NCI-H1048 (cell line): ENCODE measurements at places on chromosomes 11 and 22.

DNA sequence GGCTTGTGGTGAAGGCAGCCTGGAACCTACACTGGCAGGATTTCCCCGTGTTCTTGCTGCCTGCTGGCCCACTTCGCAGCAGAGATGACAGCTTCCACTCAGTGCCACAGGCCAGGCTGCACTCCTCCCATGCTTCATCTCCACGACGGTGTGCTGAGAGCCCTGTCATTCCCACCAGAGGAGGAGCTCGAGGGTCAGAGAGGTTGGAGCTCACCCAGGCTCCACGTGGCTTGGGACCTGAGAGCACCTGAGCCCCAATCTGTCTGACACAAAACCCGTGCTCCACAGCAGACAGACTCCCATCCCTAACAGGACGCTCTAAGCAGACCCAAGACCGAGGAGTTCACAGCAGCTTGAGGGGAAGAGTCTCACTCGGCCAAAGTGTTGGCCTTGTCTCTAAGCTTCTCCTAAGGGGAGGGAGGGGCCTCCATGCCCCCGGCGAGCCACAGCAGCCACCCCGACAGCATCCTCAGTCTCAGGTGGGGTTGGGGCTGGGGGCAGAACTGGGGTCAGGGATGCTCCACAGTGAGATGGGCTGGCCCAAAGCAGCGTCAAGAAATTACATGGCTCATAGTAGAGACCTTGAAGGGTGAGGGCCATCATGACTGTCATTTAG, 10.7 kb downstream of the LRFN4 start:
- DNase-seq = no peak

- no peak for DNase-seq
These were observed 78.9 kb downstream of the SFI1 start for GRCh38 chr22:31575190-31575589.

GRCh38 chr11:115325523-115325922, 178.7 kb downstream of the CADM1 start:
- DNase-seq = no peak

GRCh38 chr11:85772695-85773094, 38.2 kb downstream of the SYTL2 start:
- DNase-seq = no peak

- DNase-seq = no peak
These were observed 549.9 kb upstream of the CCDC90B start for GRCh38 chr11:83836065-83836464.

- no peak for DNase-seq
These were observed 45.5 kb downstream of the PACSIN2 start for GRCh38 chr22:42969348-42969975.

DNA sequence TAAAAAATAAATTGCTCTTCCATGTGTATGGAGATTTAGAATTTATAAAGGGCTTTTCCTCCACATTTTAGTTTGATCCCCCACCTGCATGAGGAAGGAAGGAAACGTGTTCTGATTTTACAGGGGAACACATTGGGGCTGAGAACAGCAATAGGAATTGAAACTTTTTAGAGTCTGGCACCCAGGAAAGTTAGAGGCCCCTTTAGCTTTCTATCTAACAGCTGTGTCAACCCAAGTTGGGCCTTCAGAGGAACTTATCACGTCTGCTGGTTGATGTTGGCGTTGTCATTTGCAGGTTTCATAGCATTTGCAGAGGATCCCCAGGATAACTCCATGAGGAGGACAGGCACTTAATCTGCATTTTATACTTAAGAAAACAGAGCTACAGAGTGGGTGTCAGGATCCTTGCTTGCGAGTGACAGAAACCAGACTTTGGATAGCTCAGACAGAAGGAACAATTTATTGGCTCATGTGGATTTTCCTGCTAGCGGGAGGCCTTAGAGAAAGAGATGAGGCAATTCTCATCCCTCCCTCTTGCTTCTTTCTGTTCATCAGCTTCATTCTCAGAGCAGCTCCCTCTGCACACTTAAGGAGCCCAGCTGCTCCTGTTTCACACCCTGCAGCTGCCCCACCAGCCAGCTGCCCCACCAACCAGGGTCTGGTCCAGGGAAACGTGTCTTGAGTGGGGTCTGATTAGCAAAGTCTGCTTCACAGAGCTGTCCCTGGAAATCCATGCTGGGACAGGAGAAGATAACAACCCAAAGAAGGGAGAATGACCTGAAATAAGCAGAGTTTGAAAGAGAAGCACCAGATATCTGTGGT, 92.5 kb upstream of the OR4B1 start:
- DNase-seq = no peak

GRCh38 chr11:44885065-44885810, 65.4 kb downstream of the TP53I11 start:
- no peak for DNase-seq

DNA sequence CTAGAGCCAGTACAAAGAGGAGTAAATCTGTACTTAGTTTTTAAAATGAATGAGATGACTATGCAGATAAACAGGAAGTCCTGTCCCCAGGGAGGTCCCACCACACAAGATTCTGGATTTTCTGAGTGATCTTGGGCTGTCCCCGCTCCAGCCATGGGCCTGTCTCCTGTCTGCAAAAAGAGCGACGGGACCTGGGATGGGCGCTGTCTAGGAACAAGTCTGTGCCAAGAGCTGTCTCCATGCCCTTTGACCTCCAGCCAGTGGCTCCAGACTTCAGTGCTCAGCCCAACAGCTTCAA, 6.0 kb downstream of the CSNK1E start:
- no peak for DNase-seq

DNA sequence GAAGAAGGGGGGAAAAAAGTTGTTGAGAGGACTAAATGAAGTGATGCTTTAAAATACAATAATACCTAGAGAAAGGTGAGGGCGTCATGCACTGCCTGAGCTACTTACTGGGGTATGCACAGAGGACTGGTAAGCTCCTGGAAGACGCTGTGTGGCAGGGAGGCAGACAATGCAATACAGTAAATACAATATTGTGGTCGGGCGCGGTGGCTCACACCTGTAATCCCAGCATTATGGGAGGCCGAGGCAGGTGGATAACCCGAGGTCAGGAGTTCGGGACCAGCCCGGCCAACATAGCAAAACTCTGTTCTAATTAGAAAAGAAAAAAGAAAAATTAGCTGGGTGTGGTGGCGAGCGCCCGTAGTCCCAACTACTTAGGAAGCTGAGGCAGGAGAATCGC, 683 bp upstream of the SYTL2 start:
- DNase-seq = no peak

- no peak for DNase-seq
These were observed 62.0 kb upstream of the PTPRJ start for GRCh38 chr11:47918370-47918690.

DNA sequence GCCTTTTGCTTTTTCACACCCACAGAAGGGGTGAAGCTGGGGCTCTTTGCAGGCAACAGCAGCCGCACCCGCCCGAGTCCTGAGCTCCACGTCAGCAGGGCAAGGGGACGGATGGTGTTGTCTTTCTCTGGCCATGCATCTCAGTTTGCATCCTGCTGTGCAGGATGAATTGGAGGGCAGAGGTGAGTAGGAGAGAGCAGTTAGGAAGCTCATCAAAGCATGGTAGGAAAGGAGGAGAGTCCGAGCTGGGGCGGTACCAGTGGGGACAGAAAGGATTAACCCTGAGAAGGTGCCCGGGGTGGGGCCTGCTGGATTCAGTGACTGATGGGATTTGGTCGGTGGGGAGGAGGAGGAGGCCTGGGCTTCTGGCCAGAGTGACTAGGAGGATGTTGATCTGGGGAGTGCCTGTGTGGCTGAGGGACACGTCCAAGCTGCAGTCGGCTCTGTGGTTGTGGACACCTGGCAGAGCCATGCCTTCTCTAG, 14.6 kb downstream of the FAM83F start:
- DNase-seq = no peak

- no peak for DNase-seq
These were observed 99.2 kb downstream of the BBOX1 start for GRCh38 chr11:27139742-27140367.

GRCh38 chr11:60841797-60842667, at the start of gene CCDC86:
Gene CCDC86, plus strand, starts transcription at chr11:60842113. Its CDS starts 12 bp downstream, at chr11:60842125.
- peak; percentile 82 for DNase-seq

DNA sequence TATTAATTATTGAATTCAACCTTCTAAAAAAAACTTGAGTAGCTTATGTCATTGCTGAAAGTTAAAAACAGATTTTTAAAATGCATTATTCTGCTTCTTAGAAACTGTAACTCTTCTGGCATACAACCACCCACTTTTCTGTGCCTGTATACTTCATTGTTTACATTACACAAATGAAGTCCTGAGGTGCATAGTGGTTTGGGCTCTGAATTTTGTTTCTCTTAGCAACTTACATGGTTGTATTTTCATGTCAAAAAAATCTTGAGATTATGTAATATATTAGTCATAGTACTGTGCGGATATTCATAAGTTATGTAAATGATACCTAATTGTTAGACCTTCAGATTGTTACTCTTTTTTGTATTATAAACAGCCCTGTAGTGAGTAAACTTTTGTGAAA, 12.2 kb downstream of the SC5D start:
- DNase-seq = no peak

DNA sequence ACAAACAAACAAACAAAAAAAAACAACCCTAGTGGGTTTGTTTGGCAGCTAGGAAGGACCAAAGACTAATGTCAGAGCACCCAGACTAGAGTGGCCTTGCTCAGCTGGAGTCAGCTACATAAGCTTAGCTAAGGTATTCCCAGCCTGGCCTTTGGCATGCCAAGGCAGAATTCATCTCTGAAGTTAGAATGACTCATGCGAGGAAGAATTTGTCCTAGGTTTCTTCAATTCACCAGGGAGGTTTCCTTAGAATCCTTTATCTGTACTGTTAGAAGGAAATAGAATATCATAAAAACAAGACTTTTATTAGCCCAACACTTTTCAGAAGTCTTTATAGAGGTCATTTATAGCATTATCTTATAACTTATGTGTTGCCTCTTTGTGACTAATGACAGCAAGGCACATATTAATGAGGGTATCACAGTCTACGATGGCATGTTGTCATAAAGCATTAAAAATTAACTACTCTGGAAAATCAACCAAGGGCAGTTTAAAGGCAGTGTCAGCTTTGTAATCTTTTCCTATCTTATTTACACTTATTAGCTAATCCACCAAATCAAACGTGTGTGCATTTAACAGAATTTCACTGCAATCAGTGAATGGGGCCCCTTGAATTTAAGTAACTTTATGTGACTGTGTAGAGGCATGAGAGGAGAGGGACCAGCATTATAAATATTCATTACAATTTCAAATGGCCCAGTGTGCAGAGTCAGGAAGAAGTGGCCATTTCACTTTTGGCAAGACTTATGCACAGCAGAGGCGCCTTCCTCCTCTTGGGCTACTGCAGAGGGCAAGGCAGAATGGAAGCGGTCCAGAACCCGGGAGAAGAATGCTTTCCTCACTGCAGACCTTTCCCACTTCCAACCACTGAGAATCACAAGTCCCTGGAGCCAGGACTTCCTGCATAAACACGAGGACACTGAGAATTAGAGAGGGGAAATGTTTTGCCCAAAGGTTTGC, 36.3 kb downstream of the SLC5A1 start:
- no peak for DNase-seq

GRCh38 chr11:7536100-7536499, 22.3 kb downstream of the PPFIBP2 start:
- no peak for DNase-seq

GRCh38 chr11:29093416-29094120, 923.3 kb downstream of the KCNA4 start:
- no peak for DNase-seq

- no peak for DNase-seq
These were observed 332.4 kb downstream of the TBC1D22A start for GRCh38 chr22:47094861-47095330.

DNA sequence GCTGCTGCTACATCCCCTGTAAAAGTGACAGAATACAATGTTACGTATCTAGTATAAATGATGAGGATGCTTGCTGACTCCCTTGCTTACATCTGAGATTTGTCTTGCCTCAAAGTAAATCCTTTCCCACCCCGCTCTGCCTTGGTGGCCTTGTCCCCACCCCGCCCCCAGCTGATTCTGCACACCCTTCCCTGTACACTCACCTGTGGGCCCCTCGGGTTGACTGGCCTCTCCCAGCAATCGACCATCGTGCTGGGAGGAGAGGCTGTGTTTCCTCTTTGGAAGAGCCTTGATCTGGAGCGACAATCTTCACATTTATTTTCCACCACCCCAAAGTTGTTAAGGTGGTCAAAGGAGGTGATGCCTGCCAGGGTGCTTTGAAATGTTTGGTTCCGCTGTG, 249.4 kb downstream of the TBC1D22A start:
- DNase-seq = no peak

GRCh38 chr11:114230031-114230704, 66.0 kb upstream of the NNMT start:
- DNase-seq = no peak

DNA sequence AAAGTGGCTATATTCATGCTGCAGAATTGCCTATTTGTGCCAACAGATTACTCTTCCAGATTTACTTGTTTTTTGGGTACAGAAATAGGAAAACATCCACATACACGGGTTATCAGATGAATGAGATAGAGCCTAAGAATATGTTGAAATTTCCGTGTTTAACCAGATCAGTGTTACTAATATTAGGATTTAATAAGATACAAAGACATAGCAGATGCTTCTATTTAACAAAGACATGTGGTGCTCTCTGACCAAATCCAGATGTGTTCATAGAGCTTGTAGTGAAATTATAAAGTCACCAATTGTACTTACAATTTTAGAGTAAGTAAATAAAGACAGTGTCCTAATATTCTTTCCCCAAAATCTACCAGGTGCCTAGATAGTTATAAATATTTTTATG, 208.0 kb downstream of the CASP12 start:
- no peak for DNase-seq

GRCh38 chr11:131998020-131998419, 627.6 kb downstream of the NTM start:
- DNase-seq = no peak

DNA sequence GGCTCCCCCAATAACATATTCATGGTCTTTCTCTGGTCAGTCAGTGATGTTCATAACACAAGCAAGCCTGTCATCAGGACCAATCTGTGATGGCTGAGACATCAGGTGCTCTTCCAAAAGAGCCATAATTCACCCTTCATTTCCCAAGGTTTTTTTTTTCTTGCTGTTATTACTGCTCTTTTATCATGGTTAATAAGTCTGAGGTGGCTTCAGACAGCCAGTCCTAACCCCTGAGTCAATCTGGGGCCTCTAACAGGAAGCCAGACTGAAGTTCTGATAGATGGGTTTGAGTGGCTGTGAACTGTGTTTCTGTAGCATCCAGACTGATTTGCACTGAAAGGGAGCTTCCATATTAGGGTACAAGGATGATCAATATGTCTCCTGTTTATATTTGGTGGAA, 8.8 kb downstream of the EHF start:
- DNase-seq = no peak

- DNase-seq = no peak
These were observed 276.8 kb upstream of the SESN3 start for GRCh38 chr11:95507794-95508193.

- DNase-seq = no peak
These were observed 54.4 kb downstream of the COMMD9 start for GRCh38 chr11:36234825-36235224.

DNA sequence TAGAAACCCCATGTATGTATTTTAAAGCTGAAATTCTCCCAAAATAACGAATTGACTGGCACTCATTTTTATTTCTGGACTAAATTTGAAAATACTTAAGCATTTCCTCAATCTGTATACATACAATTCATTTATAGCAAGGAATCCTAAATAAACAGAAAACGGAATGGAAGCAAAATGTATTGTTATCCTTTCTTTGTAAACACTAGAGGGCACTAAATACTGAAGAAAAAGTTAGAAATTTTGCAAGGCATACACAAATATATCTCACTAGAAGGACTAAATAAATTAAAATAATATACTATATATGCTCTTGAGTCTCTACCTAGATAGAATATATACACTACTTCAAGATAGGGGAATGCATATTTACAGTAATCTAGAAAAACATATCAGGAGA, 23.1 kb upstream of the ANO5 start:
- no peak for DNase-seq
